Activated CD4-positive, alpha-beta T cell treated with anti-CD3 and anti-CD28 coated beads, Interleukin-2, amount 50 U/mL, for 4 hours (primary cell): ENCODE measurements at places on chromosomes 4 and X.

GRCh38 chr4:156100651-156101050, 147.0 kb upstream of the CTSO start:
- no peak for DNase-seq

DNA sequence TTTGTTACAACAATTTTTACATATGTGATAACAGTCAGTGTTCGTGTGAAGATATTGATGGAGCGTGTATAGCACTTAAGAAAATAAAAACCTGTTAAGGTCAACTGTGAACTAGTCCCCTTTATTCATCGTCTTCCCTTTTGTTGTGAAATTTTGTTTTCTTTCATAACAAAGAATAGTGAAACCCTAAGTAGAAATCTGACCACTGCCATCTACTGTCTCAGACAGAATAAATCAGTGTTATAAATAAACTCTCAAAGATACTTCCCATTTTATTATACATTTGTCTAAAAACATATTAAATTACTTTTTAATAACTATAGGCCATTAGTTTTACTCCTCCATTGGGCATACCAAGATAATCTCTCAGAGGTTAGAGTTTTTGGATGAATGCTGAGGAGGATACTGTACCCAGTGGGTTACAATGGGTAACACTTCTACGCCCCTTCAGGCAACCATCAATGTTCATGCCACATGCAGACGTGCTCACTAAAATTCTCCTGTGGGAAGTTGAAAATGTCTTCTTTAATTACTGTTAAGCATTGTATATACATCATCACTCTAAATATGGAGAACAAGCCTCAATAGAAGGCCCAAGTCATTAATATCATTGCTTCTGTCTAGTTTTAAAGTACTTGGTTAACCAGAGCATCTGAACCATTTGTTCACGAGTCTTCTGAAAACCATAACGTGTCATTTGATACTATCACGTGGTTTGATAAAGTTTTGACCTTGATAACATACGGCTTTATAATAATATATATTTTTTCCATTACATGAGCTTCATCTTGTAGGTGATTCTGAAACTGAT, 171.2 kb downstream of the TMA16 start:
- no peak for DNase-seq

GRCh38 chr4:80308466-80308822, 27.1 kb upstream of the CFAP299 start:
- no peak for DNase-seq

DNA sequence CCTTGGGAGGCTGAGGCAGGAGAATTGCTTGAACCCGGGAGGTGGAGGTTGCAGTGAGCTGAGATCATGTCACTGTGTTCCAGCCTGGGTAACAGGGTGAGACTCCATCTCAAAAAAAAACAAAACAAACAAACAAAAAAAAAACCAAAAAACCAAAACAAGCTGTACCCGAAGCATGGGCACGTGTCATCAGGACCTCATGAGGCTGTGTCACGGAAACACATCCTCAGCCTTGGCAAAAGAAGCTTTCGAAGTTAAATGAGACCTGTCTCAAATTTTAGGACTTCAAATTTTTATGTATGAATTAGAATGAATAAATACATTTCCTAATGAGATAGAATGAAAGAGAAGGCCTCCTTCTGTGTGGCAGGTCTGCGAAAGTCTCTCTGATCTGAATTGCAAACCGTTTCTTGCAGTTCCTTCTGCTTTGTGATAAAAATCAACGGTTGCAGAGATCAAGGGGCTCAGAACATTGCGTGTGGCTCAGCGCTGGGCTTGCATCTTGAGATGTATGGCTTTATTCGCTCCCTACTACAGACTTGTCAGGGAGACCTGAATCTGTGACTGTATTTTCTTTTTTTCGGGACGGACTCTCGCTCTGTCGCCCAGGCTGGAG, 19.5 kb upstream of the CRLF2 start:
- no peak for DNase-seq

GRCh38 chrX:1212532-1212931, at the start of gene CRLF2:
Gene CRLF2 (minus strand): TSS chrX:1212649. CDS start chrX:1212634, 15 bp downstream.
- no peak for DNase-seq

GRCh38 chr4:7687796-7688195, 251.9 kb downstream of the AFAP1 start:
- no peak for DNase-seq

DNA sequence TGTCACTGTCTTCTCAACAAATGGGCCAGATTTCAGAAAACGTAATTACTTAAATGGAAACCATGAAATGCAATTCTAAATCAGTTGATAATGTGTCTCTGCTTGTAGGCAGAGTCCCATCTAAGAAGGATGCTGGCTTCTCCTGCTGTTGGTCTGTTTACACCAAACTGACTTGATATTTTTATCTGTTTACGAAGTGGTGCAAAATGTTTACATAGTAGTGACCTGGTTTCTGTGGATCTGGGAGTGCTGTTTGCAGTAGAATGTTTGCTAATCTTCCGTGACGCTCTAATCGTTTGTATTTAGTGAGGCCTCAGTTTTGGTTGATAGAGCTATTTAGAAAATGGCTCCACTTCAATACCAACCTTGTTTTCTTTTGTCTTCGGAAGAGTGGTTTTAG, 213.5 kb downstream of the VEGFC start:
- no peak for DNase-seq
